ENCODE measurements at places on chromosomes 1 and 21. TPM values are rescaled to one million over a fixed set of nuclear protein-coding genes. Genes with fewer than 3 reads are reported as not detected.

The CNN3 gene
- 99.4 TPM for total RNA-seq

The LAX1 gene
- 0.46 TPM for total RNA-seq

The GNG12 gene
- total RNA-seq = 31.3 TPM

The SPATA45 gene
- not detected for total RNA-seq

The ADAM30 gene
- total RNA-seq = not detected

The GPR52 gene
- 3.1 TPM for total RNA-seq

The CRNN gene
- total RNA-seq = not detected

The NBPF19 gene
- 9.0 TPM for total RNA-seq

The RGS16 gene
- total RNA-seq = 1.1 TPM

The RNF207 gene
- 14.1 TPM for total RNA-seq

The WNT3A gene
- not detected for total RNA-seq

The SYF2 gene
- 21.8 TPM for total RNA-seq

The COL9A2 gene
- 0.48 TPM for total RNA-seq

The CCDC17 gene
- total RNA-seq = 1.3 TPM

The ST6GALNAC5 gene
- total RNA-seq = not detected

The NUAK2 gene
- total RNA-seq = 2.8 TPM

The BACH1 gene
- 24.1 TPM for total RNA-seq

The LCK gene
- 1.7 TPM for total RNA-seq

The PRR9 gene
- not detected for total RNA-seq

The PAQR6 gene
- total RNA-seq = 1.6 TPM

The NUF2 gene
- 0.26 TPM for total RNA-seq
